ENCODE measurements at places on chromosomes 11 and 22.

DNA sequence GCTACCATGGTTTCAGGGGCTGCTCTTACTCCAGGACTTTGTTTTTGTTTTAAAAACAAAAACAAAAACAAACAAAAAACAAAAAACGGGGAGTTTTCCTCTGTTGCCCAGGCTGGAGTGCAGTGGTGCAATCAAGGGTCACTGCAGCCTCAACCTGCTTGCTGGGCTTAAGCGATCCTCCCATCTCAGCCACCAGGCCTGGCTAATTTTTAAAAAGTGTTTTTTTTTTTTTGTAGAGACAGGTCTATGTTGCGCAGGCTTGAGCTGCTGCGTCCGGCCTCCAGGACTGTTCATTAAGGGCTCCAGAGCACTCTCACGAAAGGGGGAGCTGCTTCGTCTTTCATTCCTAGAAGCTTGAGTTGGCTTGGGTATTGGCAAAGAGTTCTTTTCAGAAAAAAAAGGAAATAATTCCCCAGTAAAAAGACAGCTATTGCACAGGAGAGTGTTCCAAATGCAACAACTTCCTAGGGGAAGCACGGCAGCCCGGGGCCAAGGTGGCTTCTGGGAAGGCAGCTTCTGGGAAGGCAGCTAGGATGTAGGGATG is 78.5 kb downstream of the NAT10 start:
- DNase-seq, result no peak

GRCh38 chr11:96284917-96285316 is 58.1 kb downstream of the MAML2 start:
- DNase-seq, result no peak

GRCh38 chr22:46180370-46181137 is 30.2 kb downstream of the PPARA start:
- DNase-seq, result no peak

DNA sequence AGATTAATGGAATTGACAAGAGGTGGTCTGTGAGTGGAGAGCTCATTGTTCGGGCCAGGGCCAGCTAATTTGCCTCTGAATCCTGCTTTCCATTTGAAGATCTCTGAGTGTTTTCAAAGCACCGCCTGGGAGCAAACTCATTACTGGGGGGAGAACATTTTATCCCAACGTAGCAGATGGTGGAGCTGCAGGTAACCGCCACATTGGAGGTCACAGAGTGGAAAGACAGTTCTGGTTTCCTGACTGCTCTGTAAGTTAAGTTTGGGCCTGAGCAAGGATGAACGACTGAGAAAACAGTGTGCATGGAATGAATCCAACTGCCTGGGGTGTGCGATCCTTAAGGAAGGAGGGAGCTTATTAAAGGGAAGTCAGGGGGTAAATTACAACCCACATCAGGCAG is 30.5 kb downstream of the LMO2 start:
- no peak for DNase-seq

DNA sequence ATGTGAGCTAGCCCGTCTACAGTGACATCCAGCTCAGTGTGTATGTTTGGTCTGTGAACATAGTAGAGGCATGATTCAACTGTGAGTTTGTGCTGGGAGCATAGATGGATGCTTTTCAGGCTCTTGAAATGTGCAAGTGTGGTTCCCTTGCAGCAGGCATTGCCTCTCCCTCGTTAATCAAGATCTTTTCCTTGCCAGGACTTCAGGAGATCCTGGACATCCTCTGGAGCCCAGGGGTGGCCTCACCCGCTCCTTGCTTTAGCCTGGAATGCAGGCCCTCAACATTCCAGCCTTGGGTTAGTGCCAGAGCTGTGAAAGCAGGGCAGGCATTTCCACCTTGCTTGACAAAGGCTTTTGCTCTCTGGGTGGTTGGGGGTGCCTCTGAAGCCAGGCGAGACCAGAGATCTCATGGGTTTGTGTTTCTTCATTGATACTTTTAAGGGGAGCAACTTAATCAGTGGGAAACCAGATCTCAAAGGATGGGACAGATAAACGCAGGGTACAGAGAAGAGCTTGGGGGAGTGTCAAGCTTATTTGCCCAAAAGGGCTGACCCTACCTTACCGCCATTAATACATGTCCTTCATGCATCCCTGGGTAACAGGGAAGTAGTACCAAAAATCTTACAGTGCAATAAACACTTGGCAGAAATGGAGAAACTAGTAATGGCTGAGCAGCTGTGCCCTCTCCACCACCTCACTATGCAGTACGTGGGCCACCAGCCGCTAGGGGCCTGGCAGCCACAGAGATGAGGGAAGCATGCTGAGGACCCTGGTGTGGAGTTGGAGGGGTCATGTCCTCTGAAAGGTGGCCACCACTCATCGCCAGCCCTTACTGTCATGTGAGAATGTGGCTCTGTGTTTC is 72.1 kb downstream of the PTPRJ start:
- peak; percentile 63 for DNase-seq

DNA sequence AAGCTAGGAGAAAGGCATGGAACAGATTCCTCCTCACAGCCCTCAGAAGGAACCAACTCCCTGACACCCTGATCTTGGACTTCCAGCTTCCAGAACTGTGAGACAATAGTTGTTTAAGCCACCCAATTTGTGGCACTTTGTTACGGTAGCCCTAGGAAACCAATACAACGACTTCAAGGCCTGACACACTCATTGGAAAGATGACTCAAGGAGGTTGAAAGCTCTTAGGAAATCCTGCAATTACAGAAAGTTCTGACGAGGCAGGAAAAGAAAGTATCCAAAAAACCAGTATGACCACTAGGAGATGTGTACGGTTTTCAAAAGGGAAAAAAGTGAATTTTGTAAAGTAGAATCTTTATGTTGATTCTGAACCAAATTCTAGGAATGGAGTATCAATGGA is 161.4 kb downstream of the SWAP70 start:
- DNase-seq, result no peak

DNA sequence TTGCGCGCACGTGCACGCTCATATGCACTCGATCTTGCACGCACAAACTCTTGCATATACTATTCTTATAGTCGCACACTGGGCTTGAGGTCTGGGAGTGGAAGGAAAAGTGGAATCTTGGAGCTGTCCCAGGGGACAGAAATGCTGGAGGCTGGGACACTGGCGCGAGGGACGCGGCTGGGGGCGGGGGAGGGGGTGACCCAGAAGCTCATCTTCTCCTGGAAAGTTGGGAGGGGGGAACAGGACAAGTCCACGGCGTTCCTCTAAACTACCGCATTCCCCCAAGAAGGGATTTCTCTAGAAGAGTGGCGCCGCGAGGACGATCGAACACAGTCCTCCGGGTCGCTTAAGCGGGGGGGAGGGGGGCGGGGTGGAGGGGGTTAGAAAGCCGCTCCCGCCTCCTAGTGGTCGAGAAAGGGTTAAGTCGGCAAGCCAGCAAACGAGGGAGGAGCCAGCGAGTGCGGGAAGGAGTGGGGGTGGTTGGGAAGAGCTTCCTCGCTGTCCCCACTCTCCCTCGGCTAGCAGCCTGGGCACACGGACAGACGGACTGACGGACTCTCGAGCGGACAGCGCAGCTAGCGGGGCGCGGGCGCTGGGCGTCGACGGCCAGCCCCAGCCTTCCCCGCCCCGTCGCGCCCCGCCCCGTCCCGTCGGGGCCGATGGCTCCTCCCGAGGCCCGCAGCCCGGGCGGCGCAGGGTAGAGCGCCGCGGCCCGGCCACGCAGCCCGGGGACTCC is at the start of gene RTN4RL2:
RTN4RL2 (plus strand) TSS at position 507 of the 736 bp plus-strand sequence. CDS start 338 bp downstream, outside the sequence.
- DNase-seq, result peak; percentile 74

GRCh38 chr22:19143967-19144400 is 467 bp downstream of the ESS2 start:
- peak; percentile 15 for DNase-seq

GRCh38 chr22:43542681-43543521 is 131.1 kb downstream of the MPPED1 start:
- DNase-seq, result no peak

DNA sequence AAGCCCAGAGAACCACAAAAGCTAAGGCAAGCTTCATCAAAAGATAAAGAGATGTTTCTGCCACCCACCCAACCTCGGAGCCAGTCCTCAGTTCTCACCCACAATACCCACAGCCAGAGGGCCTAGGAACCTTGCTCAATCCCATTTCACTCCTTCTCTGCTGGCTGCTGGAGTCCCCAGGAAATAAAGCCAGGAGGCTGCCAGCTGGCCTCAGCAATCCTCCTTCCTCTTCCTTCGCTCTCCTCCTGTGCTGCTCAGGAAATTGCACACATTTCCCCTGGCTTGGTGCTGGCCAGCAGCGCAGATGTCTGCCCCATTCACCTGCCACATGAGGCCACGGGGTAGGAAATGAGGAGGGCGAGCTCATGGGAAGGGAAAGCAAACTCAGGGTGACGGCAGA is 91.8 kb upstream of the LDLRAD3 start:
- DNase-seq, result no peak

- DNase-seq, result no peak
These were observed 20.1 kb downstream of the TSPAN18 start for GRCh38 chr11:44746894-44747293.

DNA sequence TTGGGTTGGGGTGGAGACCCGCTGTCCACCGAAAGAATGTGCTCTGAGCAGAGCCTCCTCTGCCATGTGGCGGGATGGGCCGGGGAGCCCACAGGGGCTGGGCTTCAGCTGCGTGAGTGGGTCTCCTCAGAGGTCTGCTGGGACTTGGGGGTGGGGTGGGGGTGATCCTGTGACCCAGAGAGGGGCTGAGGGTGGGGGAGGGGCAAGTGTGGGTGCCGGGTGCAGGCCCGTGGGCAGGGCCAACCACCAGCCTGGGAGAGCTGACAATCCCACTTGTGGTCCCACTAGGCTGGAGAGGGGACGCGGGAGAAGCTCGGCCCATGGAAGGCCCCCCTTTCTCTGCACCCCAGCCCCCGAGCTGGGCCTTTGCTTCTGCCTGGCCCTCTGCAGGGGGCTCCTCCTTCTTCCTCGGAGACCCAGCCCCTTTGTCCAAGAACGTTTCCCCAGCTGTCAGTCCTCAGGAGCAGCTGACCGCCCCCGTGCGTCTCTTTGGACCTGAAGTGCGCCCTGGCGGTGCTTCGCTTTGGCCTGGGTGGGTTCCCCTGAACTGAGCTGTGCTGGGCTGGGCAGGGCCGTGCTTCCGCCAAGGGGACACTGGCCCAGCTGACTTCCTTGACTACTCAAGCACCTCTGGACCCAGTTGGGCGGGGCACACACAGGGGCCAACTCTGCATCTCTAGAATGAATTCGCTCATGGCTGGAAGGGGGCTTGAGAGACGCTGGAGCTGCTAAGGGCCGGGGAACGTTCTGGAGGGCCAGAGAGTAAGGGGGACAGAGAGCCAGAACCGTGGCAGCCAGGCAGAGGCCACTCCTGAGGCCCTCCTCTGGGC is 30.2 kb downstream of the OSBPL5 start:
- no peak for DNase-seq

DNA sequence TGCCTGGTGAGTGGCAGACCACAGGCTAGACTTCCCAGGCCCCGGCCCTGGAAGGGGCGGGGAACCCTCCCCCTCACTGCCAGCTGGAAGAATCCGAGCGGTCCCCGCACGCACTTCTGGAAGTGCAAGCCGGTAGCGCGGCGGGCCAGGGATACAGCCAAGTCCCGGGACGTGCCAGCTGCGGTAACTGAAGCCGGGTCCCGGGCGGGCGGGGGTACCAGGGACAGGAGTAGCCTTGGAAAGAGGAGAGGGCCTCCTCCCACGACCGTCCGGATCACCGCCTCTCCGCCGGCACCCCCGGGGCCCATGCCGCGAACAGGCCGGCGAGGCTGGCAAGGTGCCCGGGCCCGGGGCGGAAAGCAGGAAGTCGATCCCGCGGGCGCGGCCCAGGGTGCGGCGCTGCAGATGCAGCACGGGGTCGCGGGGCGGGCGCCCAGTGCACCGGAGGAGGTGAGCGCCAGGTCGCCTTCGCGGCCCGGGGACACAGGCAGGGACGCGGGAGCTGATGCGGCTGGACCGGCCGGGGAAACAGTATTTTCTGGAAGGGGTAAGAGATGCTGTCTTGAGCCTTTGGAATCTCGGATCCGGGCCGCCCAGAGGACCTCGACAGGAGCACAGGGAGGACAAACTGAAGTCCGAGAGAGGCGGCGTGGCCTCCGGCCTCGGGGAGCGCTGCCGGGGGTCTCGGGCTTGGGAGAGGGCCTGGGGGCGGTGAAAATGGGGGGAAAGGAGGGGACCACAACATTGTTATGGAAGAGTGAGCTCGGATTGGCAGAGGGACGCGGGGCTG is 783 bp upstream of the SLC35C1 start:
- peak; percentile 80 for DNase-seq

- peak; percentile 38 for DNase-seq
These were observed 482.6 kb downstream of the MIAT start for GRCh38 chr22:27139935-27140511.

GRCh38 chr22:44291265-44291664 is 21.5 kb downstream of the SHISAL1 start:
- no peak for DNase-seq

- peak; percentile 21 for DNase-seq
These were observed at the start of gene SLC6A5 for GRCh38 chr11:20599221-20600019. SLC6A5 (plus strand) TSS chr11:20599608; CDS start chr11:20599673, 65 bp downstream.
